CD8-positive, alpha-beta T cell (primary cell): ENCODE measurements at places on chromosomes 2 and 18.
A peak's percentile ranks its signal among the peaks of the same experiment; 100 is the strongest.

DNA sequence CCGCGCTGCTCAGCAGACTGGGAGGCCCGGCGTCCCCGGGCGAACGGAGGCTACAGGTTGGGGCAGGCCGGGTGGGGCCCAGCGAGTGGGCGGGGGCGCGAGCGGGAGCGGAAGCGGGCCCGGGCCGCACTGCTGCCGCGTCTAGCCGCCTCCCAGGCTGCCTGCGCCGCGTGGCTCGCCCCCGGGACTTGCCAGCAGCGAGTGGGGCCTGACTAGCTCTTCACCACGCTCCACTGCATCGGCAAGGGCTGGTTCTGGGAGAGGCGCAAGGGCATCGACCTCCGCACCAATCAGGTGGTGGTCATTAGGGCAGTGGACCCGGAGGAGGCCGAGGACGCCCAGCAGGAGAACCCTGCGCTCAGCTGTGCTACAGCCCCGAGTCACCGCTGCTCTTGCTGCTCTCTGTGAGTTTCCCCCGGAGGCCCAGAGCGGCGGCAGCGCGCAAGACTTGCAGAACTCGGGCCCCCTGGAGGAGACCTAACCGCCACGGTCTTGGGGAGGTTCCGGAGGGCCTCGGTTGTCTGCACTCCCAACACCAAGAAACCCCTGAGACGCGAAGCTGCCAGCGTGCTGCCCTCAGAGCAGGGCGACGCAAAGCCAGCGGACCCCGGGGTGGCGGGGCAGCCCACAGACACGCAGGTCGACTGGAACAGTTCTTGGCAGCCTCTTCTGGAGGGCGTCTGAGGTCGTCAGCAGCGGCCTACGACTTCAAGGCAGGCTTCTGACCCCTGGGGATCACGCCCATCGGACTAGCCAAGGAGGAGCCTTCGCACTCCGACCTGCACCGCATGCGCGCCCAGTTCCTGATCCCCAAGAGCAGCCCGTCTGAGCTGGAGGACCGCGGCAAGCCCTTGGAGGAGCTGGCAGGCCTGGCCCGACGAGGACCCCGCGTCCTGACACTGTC lies 27.2 kb upstream of the PTPN2 start:
- peak; percentile 76 for DNase-seq

DNA sequence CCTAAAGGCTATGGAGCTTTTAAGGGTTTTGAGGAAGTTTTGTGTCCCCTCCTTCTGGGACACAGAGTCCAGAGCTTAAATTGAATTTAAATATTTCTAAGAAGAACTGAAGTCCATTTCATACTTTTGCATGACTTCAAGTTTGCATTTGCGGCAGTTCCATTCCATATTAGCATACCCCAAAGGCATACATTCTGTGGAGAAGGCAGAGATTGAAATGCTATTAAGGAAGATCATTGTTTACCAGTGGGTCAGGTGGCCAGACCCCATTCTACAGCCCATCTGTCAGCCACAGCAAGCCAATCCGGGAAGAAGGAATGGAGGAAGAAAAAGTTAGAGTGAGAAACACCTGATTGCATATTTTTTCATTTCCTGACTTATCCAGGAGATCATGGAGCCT lies 75.0 kb downstream of the DNAH7 start:
- no peak for DNase-seq

DNA sequence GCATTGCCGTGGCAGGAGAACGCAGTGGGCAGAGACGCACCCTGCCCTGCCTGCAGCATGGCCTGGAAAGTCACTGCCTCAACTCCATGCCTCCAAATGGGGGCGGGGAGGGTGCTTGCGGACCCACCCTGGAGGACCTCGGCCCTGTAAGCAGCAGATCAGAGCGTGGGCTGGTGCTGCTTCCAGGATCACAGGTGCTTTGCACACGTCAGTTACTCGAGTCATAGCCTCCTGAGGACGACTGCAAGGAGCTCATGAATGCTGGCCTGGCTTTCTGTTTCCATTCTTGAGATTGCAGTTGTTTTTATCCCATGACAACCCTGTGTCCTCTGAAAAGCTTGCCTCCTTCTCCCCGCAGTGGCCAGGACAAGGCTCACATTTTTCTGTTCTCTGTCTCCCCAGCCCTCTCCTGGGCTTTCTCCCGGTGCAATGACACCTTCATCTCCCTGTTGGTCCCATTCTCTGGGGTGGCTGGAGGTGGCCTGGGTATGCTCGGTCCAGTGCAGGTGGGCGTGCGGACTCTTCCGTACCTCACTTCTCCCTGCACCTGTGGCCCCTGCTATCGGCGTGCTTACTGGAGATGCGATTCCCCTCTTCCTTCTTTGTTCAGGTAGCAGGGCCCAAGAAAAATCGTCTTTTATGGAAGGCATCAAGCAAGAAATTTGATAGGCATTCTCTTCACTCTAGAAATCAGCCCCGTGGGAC lies 208.0 kb downstream of the GBX2 start:
- DNase-seq = no peak

- no peak for DNase-seq
These were observed 163.6 kb downstream of the AGPS start for GRCh38 chr2:177556153-177556552.

DNA sequence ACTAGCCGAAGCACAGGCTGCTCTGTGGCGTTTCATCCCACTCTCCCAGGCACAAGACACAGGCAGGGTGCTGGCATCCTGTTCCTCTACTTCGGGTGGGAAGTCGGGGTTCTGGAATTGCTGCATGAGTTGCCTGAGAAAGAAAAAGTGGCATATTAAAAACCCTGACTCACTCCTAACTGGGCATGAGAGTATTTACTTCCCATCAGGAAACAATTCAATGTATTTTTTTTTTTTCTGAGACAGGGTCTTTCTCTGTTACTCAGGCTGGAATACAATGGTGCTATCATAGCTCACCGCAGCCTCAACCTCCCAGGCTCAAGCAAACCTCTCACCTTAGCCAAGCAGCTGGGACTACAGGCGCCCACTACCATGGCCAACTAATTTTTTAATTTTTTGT lies 7.4 kb downstream of the ODC1 start:
- no peak for DNase-seq

- no peak for DNase-seq
These were observed 137.1 kb downstream of the ARHGAP28 start for GRCh38 chr18:6866552-6867085.
